Anterior cingulate cortex (tissue), 58 donors: ENCODE measurements at places on chromosomes 12 and 14.

DNA sequence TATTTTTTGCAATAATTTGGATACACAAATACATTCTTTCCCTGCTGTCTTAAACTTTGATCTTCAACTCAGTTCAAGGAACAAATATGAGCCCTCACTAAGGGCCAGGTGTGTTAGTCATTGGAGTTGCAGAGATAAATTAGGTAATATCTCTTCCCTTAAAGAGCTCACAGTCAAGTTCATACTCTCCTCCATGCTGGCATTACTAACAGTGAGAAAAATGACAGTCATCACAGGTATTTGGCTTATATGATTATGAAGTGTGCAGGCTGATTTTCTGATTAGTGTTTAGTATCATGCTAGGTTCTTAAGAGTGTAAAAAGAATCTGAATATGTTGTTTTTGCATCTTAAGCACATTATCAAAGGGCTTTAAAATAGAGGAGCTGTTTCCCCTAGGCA, 594.7 kb downstream of the CCER1 start:
- no peak for DNase-seq

DNA sequence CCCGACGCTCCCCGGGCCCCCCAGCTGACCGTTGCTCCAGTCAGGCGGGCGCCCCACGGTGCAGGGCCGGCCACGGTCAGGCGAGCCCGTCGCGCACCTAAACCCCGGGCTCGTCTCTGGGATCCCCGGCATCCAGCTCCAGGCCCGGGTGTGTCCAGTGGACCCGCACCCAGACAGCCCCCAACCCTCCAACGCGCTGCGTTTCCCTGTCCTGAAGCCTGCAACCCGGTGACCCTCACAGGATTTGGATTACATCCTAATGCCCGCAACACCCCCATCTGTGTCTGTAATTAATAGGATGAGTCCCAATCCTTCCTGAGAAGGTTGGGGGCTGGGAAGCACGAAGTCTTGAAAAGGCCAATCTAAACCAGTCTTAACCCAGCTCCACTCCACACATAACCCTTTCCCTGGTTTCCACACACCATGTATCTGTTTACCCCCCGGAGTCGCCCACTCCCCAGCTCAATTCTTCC, 10.4 kb downstream of the CPNE6 start:
- no peak for DNase-seq

GRCh38 chr12:8677362-8677761, 14.7 kb upstream of the MFAP5 start:
- no peak for DNase-seq

DNA sequence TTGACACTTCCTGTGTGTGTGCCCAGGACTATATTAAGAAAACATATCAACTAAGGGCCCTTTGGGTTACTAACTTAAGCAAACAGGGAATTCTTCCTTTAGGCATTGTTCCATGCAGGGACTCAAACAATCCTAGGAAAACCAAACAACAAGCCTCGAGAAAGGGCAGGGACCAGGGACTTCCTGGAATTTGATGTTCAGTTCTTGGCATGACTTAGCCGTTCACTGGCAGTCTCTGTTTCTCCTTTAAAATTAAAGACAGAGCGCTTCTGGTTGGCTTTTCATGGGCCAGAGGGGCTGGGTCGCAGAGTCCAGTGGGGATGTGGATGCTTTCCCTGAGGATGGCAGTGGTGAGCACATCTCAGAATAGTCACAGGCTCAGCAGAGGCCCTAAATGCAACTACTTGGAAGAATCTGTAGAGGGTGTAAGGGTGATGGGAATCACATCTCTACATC, 35.2 kb downstream of the RNFT2 start:
- no peak for DNase-seq

GRCh38 chr14:99206090-99206489, 65.9 kb downstream of the BCL11B start:
- no peak for DNase-seq
